ENCODE measurements at places on chromosomes 2 and 18.

- peaks cover 14% of the 10 kb centered on the region for H3K4me1 ChIP-seq
- no peak overlapping the region for H3K4me3 ChIP-seq
- peak; percentile 23 for DNase-seq
- no peaks in the 10 kb centered on the region for H3K36me3 ChIP-seq
- peaks cover 8% of the 10 kb centered on the region for H3K27me3 ChIP-seq
Observed at GRCh38 chr2:38146275-38146906, 70.4 kb upstream of the CYP1B1 start.

DNA sequence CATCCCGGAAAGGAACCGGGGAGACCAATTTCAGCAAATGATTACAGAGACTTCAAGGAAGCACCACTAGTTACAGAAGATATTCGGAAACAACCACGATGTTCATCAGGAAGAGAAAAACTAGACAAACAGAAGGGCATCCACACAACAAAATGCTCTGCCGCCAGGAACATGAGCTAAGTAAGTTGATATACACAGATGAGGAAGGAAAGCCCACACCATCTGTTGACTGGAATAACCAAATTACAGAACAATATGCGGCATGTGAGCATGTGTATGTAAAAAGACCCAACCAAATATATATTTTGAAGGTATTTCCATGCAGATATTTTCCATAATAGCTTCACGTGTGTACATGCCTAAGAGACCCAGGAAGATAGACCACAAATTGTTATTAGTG is 47.0 kb downstream of the ACKR3 start:
- H3K4me3 ChIP-seq = no peak overlapping the region
- no peaks in the 10 kb centered on the region for H3K36me3 ChIP-seq
- H3K27ac ChIP-seq = no peak overlapping the region
- DNase-seq = no peak

DNA sequence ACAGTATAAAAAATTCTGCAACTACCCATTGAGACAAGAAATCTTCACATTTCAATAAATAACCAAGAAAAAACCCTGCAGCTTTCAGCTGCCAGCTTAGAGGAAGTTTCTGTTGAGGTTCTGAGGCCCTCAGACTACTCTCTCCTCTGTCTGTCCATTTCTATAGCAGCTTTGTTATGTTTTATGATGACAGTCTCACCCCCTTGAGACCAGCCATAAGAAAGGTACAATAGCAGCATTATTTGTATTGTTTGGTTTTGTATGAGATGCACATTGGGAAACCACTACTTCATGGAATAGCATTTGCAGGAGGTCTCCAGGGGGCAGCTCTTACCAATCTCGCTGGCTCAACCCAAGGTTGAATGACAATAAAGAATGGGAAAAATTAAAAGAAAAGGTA is 334.6 kb upstream of the VRK2 start:
- no peak for DNase-seq
- no peaks in the 10 kb centered on the region for H3K36me3 ChIP-seq
- no peaks in the 10 kb centered on the region for H3K27me3 ChIP-seq
- H3K4me1 ChIP-seq = no peaks in the 10 kb centered on the region
- no peak overlapping the region for H3K4me3 ChIP-seq

GRCh38 chr2:85780316-85781012 is 26.7 kb downstream of the ATOH8 start:
- H3K4me3 ChIP-seq = no peak overlapping the region
- H3K27me3 ChIP-seq = peaks cover 4% of the 10 kb centered on the region
- no peaks in the 10 kb centered on the region for H3K36me3 ChIP-seq
- no peak for DNase-seq

GRCh38 chr2:29731948-29732347 is 189.4 kb downstream of the ALK start:
- peaks cover 2% of the 10 kb centered on the region for H3K27me3 ChIP-seq
- H3K4me3 ChIP-seq = no peak overlapping the region
- no peaks in the 10 kb centered on the region for H3K36me3 ChIP-seq
- no peaks in the 10 kb centered on the region for H3K4me1 ChIP-seq
- no peak for DNase-seq
- H3K27ac ChIP-seq = no peak overlapping the region

GRCh38 chr2:165434865-165435496 is 34.5 kb upstream of the CSRNP3 start:
- no peak for DNase-seq
- no peak overlapping the region for H3K27ac ChIP-seq
- no peaks in the 10 kb centered on the region for H3K27me3 ChIP-seq
- H3K36me3 ChIP-seq = no peaks in the 10 kb centered on the region
- H3K4me1 ChIP-seq = no peaks in the 10 kb centered on the region
- no peak overlapping the region for H3K4me3 ChIP-seq

- H3K36me3 ChIP-seq = no peaks in the 10 kb centered on the region
- no peak overlapping the region for H3K4me3 ChIP-seq
- peaks cover 5% of the 10 kb centered on the region for H3K4me1 ChIP-seq
- H3K27ac ChIP-seq = no peak overlapping the region
- DNase-seq = no peak
- H3K27me3 ChIP-seq = no peaks in the 10 kb centered on the region
Observed at GRCh38 chr18:74097803-74098202, 49.8 kb downstream of the FBXO15 start.

DNA sequence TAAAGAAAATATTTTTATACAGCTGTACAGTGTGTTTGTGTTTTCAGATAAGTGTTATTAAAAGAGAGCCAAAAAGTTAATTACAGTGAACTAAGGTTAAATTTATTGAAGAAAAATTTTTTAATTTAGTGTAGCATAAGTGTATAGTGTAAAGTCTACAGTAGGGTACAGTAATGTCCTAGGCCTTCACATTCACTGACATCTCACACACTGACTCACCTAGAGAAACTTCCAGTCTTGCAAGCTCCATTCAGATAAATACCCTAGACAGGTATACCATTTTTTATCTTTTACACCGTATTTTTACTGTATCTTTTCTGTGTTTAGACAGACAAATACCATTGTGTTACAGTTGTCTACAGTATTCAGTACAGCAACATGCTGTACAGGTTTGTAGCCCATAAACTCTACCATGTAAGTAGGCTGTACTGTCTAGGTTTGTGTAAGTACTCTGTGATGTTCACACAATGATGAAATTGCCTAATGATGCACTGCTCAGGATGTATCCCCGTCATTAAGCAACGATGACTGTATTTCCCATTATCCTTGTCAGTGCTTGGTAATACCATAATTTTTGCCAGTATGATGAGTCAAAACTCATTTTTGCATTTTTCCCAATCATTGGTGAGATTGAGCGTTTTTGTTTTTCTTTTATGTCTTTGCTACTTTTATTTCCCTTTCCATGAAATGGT is 48.2 kb upstream of the B3GNT2 start:
- no peaks in the 10 kb centered on the region for H3K27me3 ChIP-seq
- peaks cover 7% of the 10 kb centered on the region for H3K36me3 ChIP-seq
- no peak overlapping the region for H3K27ac ChIP-seq
- H3K4me1 ChIP-seq = peaks cover 27% of the 10 kb centered on the region

- no peaks in the 10 kb centered on the region for H3K27me3 ChIP-seq
- H3K36me3 ChIP-seq = no peaks in the 10 kb centered on the region
- DNase-seq = no peak
- no peaks in the 10 kb centered on the region for H3K4me1 ChIP-seq
- no peak overlapping the region for H3K4me3 ChIP-seq
- H3K27ac ChIP-seq = no peak overlapping the region
Observed at GRCh38 chr18:10297086-10297485, 157.3 kb upstream of the APCDD1 start.

DNA sequence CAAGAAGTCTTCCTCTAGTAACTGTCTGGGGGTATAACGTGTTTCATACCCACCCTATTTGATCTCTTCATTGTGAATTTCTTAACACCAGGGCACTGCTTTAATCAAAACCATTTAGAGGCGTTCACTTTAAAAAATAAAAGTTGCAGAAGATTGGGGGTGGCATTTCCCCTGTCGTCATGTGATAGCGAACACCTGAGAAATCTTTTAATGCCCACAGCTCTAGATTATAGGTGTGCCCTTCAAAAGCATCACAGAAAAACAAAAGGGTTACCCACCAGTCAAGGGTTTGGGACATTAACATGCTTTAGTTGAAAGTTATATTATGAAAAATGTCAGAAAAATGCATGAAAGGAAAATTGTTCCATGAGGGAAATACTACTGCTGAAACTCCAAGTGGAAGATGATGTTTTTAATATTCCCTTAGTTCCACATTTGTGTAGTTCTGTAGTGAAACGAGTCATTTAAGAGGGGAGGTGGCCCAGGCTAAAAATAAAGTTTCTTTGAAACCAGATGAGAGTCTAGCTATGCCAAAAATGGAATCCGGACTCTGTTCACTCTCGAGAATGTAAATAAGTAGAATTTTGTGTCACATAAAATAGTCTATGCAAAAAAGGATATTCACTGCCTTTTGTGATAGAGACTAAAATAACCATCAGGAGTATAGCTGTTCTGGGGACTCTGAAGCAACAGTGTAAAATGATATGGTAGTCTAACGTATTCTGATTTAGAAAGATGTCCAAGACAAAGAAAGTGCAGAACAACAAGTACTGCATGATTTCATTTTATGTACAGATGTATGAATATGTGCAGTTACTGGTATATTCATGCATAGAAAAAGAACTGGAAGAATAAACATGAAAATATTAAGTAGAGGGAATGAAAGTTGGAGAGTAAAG is 95.3 kb downstream of the TMEM247 start:
- DNase-seq = no peak
- no peaks in the 10 kb centered on the region for H3K27me3 ChIP-seq
- no peak overlapping the region for H3K27ac ChIP-seq

Data from activated CD8-positive, alpha-beta T cell treated with anti-CD3 and anti-CD28 coated beads, Interleukin-2, amount 10 ng/mL, durations not matched to agents 7 days and 5 days (primary cell).